Activated T-helper 1 cell treated with anti-CD3 and anti-CD28 coated beads, Interleukin-2, amount 50 U/mL, for 16 hours (primary cell): ENCODE measurements at places on chromosomes 2 and 18.

GRCh38 chr2:219727771-219728429, 100.5 kb downstream of the SLC4A3 start:
- no peak for DNase-seq

DNA sequence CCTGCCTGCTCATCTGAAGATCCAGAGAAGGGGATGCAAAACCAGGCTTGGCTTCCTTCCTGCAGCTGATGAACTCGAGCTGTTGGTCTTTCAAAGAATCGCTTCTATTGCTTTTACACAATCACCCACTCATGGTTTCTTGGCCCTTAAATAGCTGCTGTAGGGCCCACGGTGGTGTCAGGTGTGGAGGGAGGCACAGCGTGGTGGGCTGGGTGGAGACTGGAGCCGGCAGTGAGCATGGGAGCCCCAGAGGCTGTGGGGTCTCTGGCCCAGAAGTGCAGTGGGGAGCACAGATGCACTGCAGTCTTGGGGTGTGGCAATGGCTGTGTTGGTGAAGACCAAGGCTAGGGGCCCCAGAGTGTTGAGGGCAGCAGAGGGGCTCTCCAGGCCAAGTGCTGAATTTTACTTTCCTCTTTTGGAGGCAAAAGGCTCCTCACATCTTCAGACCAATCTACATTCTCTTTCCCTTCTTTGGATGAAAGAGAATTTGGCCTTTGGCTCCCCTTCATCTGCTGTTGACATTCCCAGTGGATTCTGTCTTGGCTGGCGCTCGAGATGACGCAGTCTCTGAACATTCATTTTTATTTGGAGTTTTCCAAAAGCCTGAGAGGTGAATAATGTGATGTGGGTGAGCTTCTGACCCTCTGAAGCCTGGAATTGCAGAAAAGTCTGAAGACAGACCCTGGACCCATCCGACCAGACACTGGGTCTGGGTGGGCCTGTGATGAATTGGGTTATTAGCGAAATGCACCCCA, 70.1 kb upstream of the ASB18 start:
- DNase-seq, result no peak

GRCh38 chr2:25077789-25078169, 35.9 kb downstream of the EFR3B start:
- DNase-seq, result no peak

DNA sequence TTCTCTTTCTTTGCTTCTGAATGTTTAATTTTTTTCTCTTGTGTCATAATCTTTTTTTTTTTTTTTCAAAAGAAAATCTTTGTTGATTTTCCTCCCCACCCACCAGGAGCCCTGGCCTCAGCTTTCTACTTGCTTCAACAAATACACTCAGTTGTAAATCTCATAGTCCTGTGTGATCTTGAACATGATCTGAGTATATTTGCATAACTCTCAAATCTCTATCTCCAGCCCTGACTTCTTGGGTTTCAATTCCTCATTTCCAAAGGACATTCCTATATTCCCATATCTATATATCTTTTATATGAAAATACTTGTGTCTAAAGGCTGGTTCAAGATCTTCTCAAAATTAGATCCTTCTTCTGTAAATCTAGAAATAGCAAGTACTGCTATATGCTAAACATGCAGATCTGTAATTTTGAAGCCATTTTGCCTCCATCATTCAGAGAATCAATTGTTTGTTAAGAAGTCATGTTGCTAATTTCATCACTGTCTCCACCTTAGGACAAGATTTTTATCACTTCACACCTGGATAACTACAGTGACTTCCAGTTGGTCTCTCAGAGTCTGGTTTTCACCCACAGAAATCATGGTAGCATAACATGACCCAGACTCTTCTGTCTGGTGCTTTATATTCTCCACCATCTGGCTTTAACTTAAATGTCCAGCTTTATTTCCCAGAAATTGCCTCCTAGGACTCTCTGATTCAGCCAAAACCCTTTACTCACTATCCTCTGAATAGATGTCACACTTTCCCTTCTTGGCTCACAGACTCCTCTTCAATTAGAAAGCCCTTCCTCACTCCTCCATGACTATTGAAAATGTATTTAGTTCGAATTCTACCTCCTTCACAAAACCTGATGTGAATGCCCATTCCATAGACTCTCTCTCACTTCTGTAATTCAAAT, 98.1 kb downstream of the ZEB2 start:
- DNase-seq, result no peak

GRCh38 chr2:29317077-29317517, 201.9 kb downstream of the CLIP4 start:
- DNase-seq, result no peak
